ENCODE measurements at places on chromosomes 2 and 18. TPM values are rescaled to one million over a fixed set of nuclear protein-coding genes. Genes with fewer than 3 reads are reported as not detected.

Gene ZNF2
- 0.57 TPM for total RNA-seq

Gene KIAA2012
- not detected for total RNA-seq

Gene CDK5R2
- not detected for total RNA-seq

Gene UGT1A4
- not detected for total RNA-seq

Gene AKAIN1
- not detected for total RNA-seq

Gene COPS8
- 46.0 TPM for total RNA-seq

Gene TRIM43
- not detected for total RNA-seq

Gene SLC5A7
- not detected for total RNA-seq

Gene CGREF1
- total RNA-seq, result not detected

Gene SAG
- total RNA-seq, result 0.25 TPM

Gene PLCL1
- 24.9 TPM for total RNA-seq

Gene GDF7
- 0.72 TPM for total RNA-seq

Gene INHBB
- not detected for total RNA-seq

Gene SALL3
- not detected for total RNA-seq

Gene STON1
- 10.9 TPM for total RNA-seq

Gene POTEC
- not detected for total RNA-seq

Gene GBX2
- total RNA-seq, result not detected

Gene CPS1
- total RNA-seq, result 0.63 TPM

Gene IL18R1
- total RNA-seq, result 31.7 TPM

Gene INPP5D
- 163 TPM for total RNA-seq

Gene RESP18
- not detected for total RNA-seq

Data from T-helper 17 cell (primary cell).